ENCODE measurements at places on chromosomes 1 and 21.

DNA sequence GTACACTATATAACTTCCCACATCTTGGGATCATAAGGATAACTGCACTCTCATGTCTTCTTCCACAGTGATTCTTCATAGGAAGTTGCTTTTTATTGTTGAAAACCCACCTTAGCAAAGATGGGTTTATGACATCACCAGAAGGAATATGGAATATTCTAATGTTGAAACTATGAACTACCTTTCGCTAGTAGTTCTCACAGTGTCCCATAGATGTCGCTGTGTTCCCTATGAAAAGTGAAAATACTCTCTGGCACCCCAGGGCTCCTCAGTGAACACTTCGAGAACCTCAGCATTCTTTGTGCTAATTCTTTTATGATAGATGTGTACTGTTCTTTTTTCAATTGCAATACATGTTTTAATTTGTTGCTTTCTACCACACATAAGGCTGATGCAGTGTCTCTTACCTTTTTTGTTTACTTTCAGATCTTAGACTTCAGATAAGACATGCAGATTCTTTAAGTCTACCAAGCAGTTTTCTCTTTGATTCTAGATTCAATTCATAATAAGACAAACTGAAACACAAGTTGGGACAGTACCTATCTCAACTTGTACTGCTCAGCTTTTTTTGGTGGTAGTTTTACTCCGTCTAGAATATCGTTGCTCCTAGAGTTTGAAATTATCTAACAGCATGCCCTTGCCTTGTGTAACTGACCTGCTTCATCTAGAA, 90.8 kb downstream of the GTF2B start:
- no peak for DNase-seq

DNA sequence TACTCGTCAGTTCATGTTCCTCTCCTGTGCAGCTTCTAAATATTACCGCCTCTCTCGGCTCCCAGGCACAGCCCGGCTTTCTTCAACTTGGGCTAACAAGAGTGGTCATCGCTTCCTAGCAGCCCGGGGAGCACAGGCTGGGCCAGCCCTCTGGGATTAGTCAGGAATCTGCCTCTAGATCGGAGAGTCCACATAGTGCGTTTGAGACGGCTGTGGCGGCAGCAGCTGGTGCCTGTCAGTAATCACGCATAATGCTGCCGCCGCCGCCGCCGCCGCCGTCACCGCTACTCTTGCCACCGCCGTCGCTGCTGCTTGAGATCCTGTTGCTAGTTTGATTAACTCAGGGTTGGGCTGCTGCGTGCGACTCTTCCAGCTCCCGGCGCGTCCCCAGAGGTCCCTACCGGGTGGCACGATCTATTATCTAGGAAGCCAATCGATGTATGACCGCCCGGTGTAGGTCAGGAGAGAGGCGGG, at the start of gene RXRG:
RXRG (minus strand) TSS at position 230 of the 474 bp plus-strand sequence. CDS start 233 bp downstream, outside the sequence.
- DNase-seq: no peak

DNA sequence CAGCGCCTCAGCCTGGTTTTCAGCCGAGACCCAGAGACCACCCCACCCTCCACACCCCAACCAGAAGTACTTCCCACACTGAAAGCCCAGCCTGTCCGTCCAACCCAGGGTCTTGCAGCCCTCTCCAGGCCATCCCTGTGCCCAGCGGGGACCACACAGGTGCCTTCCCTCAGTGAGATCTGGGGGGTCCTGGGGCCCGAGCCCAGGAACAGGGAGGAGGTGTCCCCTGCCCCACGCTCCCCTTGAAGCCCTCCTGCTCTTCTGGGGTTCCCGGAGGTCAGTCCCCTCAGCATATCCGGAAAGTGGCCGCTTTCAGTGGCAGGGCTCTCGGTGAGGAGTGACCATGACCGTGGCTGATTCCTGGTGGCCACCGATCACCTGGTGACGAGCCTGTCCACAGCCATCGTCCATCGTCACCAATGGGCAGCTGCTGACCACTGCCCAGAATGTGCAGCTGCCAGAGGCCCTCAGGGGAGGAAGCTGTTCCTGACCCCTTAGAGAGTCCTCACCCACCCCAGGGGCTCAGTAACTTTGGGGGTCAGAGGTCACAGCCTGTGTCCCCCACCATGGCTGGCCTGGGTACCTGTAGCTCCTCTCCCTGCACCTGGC, 3.4 kb downstream of the TMEM240 start:
- DNase-seq: no peak

DNA sequence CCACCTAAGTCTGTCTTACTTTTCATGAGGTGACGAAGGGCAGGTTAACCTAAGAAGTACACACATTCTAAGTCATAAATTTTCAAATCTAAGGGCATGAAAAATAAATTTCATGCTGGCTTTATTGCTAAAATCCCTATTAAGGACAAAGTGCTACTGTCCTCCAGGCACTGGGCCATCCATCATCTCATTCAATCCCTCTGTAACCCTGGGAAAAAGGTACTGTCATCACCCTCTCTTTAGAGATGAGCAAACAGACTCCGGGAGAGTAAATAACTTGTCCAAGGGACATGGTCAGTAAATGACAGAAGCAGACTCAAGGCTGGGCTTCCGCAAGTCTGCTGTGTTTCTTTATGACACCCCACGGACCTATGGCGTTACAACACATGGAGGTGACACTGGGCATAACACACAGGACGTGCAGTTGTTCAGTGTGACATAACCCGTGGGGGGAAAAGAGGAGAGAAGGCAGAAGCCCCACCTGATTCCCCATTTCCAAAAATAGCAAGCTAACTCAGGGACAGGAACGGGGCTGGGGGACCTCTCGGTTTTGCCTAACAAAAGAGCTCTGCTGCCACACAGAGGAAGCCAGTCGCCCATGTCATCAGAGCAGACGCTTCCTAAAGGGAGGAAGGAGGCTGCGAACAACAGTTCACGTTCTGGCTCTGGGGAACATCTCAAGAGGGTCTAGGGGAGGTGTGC, 12.5 kb upstream of the SRM start:
- DNase-seq: no peak

DNA sequence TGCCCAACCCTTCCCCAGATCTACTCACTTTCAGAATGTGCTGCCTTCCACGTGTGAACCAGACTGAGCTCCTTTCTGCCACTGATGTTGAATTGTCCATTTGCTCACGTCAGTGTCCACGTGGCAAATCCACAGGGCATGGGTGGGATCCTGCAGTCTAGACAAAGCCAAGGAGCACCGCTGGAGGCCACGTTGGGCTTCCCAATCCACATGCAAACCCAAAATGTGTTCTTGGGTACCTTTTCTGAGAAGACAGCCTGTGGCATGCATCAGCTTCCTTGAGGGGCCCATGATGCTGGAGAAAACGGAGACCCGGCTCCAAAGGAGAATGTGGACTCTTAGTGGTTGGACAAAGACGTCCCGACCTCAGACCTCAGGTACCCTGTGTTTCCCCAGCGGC, 87.6 kb downstream of the PDE9A start:
- no peak for DNase-seq

DNA sequence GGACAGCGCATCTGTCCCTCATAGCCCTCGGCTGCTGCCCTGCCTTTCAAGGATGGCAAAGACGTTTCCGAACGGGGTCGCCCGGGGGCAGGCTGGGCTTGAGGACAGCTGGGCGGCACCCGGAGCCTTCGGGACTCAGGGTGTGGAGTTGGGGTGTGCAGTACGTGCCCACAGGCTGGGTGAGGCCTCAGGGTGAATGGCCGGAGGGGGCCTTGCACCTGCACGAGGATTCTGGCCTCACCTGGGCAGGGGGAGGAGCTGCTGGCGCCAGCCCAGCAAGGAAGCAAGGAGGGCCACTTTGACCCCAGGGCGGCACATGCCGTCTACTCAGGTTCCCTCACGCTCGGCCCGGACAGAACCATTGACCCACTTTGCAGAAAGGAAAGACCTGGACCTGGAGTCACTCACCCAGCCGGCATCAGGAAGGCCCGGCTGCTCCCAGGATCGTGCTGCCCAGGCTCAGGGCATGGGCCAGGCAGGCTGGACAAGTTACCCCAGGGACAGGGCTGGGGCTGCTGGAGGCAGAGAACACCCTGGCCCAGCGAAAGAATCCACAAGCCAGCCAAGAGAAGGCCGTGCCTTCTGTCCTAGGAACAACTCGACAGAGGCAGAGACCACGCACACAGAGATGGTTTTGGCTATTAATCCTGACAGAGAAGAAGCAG, 65.1 kb upstream of the TTC34 start:
- no peak for DNase-seq

GRCh38 chr1:86714561-86715244, 10.3 kb downstream of the SH3GLB1 start:
- DNase-seq: no peak

- DNase-seq: no peak
Observed at GRCh38 chr1:239913141-239913585, 178.5 kb upstream of the FMN2 start.

GRCh38 chr1:15943328-15943991, 32.4 kb downstream of the ZBTB17 start:
- DNase-seq: no peak

GRCh38 chr1:98421085-98421435, 240.5 kb upstream of the SNX7 start:
- no peak for DNase-seq

- DNase-seq: no peak
Observed at GRCh38 chr1:7341145-7341905, 429.8 kb upstream of the VAMP3 start.

GRCh38 chr1:116950517-116951199, 40.9 kb downstream of the PTGFRN start:
- no peak for DNase-seq

DNA sequence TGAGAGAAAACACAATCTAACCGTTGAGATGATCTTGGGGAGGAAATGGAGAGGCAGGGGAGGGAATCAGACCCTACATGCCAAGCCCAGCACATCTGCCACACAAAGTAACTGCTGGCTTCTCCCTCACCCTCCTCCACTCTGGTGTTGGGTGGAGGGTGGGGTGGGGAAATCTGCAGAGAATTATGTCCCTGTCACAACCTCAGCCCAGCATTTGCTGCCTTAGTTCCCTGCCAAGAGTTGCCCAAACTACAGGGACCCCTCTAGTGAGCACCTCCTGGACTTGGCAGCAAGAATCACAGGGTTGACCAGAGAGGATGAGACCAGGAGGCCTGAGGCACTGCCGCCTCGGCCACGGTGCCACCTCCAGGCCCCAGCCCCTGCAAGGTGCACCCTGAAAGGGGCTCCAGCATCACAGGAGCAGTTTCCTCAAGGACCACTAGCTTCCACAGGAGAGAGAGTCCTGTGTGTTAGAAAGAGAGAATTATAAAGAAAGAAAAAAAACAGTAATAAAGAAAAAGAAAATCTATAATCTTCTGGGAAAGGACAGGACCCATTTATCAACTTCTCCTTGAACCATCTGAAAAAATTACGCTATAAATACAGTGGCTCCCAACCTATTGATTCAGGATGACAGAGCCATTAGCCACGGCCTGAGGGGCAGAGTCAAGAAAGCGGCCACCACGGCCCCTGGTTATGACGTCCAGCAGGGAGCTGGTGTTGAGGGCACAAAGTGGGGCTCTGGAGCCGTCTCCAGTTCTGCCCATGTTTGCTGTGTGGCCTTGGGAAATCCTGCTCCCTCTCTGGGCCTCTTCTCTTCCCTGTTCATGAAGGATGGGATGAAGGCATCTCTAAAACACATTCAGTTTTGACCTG, 451.7 kb downstream of the MATN1 start:
- DNase-seq: no peak

GRCh38 chr1:160544647-160545046, 21.6 kb upstream of the SLAMF6 start:
- no peak for DNase-seq

GRCh38 chr1:213704941-213705340, 282.8 kb upstream of the PROX1 start:
- no peak for DNase-seq

DNA sequence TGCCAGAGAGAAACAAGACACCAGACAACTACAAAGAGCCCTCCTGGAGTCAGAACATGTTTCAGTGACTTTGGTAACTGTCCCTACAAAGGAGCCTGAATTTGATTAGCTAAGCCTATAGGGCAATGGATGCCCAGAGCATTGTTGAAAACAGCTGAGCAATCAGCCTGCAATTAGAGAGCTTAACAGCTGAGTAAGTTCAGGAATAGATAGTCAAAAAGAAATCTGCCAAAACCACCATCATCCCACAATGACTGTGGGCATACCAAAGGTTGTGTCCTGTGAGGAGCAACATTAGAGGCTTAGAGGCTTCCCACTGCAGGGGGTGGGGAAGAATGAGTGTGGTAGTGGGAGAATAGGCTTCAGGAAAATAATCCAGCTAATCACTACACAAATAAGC, 32.1 kb downstream of the SH3BP5L start:
- DNase-seq: no peak

GRCh38 chr21:42028766-42029425, 18.7 kb upstream of the ZBTB21 start:
- DNase-seq: no peak

DNA sequence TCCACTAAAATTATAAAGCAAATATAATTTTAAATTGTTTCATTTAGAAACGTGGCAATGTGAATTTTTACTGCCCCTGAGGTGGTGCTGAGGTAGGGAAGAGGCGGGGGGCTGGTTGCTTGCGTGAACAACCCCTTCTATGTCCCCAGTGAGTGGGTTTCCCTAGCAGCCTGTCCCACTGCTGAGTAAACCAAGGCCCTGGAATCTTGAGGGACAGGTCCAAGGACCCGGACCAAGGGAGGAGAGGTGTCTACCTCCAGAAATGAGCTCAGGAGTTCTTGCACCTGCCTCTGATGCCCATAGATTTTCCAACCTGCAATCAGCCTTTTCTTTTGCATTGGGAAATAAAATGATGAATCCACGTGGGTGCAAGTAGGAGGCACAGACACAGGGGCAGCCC, 649 bp upstream of the LDLRAD1 start:
- no peak for DNase-seq

GRCh38 chr1:41500378-41500777, 15.9 kb upstream of the EDN2 start:
- no peak for DNase-seq

- no peak for DNase-seq
Observed at GRCh38 chr1:184504955-184505338, 118.1 kb downstream of the C1orf21 start.

- DNase-seq: no peak
Observed at GRCh38 chr1:39849203-39849602, 34.1 kb downstream of the TRIT1 start.

DNA sequence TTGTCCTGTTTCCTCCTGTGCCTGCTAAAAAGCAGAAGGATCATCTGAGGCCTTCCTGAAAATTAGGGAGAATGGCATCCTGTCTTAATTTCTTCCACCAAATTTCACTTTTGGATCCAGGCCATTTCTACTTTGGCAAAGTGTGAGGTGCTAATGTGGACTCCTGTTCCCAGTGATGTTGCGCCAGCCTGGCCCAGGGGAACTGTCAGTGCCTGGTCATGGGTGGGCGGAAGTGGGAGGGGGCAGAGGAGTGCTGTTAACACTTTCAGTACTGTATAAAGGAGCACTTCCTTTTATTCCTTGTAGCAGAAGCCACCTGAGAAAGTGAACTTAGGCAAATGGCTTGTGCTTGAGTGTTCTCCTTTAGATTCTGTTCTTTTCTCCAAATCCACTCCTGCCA, 19.9 kb downstream of the ELAPOR1 start:
- DNase-seq: no peak

GRCh38 chr1:41411229-41411628, 50.0 kb downstream of the FOXO6 start:
- DNase-seq: no peak

All from stimulated activated CD8-positive, alpha-beta memory T cell treated with anti-CD3 and anti-CD28 coated beads, Interleukin-4, amount 100 ng/mL, for 4 hours (primary cell).